ENCODE measurements at places on chromosomes 3 and 15.

GRCh38 chr3:46154311-46154710 lies 53.8 kb downstream of the CCR1 start:
- no peak for DNase-seq

- no peak for DNase-seq
Measured at GRCh38 chr3:151599103-151599672, 134.5 kb upstream of the AADACL2 start.

DNA sequence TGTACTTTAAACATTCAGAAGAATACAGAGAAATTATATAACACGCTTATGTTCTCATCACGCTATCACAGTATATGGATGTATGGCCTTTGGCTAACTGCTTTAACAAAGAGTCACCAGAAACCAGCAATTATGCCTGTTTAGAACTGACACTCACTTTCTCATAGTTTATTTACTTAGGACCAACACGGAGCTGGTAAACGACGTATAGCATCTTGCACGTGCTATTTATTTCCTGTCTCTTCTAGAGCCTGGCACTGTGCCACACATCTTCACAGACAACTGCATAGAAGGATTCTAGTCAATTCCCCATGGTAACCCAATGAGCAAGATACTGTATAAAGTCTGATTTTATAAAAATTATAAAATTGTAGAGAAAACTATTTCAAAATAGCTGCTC lies 43.6 kb downstream of the TBC1D2B start:
- DNase-seq = no peak

DNA sequence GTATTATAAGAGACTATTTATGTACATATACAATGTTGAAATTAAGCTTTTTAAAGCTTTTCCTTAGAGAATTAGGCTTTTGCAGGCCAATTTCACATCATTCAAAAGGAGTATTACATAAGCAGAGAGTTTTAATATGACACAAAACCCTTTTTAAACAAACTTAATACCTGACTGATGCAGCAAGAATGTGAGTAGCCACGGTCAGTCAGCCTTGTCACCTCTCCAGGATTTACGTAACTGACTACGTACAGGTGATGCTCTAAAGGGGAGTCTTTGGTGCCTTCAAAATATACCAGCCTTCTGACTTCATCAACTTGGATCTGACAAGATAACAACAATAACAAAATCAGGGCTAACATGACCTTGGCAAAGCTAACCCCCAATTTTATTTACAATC lies 44.2 kb upstream of the IGDCC4 start:
- no peak for DNase-seq

GRCh38 chr3:15612001-15612400 lies 10.5 kb downstream of the BTD start:
- DNase-seq = no peak

DNA sequence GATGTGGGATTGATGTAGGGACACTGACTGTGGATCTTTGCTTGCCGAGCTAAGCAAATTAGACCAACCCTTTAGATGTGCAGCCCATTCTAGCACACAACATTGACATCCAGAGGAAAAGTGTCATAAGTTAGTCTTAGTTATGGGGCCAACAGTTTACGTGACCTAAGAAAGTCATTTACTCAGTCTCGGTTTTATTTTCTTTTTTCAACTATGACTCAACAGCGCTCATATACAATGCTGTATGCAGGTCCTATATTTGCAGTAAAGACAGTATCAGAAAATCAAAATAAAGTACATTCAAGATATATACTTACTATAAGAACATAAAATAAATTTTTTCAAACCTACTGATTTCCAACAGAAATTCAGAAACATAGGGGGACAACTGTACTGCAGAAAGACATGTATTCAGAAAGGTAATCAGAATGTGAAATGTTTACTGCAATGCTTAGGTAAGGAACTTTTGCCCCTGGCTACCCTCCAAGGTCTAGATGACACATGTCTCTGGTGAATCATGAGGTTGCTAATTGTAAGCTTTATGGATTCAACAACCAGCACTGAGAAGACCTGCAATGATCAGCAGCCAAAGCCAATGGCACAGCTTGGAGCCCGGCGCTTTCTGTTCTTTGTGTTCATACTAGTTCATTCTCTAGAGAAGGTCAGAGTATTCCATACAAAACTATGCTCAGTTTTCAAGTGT lies 317.5 kb upstream of the CNTN6 start:
- no peak for DNase-seq

GRCh38 chr3:46482632-46483350 lies 15.0 kb upstream of the RTP3 start:
- no peak for DNase-seq

Data from glomerular endothelial cell (primary cell).